ENCODE measurements at places on chromosomes 6 and 20. TPM values are rescaled to one million over a fixed set of nuclear protein-coding genes. Genes with fewer than 3 reads are reported as not detected.

DNA sequence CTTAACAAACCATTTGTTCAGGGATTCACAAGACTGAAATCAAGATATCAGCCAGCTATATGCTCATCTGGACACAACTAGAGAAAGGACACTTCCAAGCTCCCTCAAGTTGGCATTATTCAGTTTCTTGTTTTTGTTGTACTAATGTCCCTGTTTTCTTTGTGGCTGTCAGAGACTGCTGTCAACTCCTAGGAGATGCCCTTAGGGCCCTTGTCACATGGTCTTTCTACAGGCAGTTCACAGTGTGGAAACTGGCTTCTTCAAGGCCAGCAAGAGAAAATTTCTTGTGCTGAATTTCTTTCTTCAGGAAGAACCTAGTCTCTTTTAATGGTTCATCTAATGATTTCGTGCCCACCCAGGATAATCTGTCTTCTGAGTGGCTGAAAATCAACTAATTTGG lies 677.2 kb upstream of the MAN1A1 start:
- DNase-seq = no peak

FIG4 gene
- 8.5 TPM for total RNA-seq

MROH8 gene
- 1.3 TPM for total RNA-seq

HLA-DPA1 gene
- 38.5 TPM for total RNA-seq

Data from activated CD4-positive, alpha-beta T cell treated with anti-CD3 and anti-CD28 coated beads, Interleukin-2, amount 10 ng/mL, durations not matched to agents 24 days and 14 days (primary cell).